ENCODE measurements at places on chromosomes 16 and 17.

GRCh38 chr17:13953841-13954240 is 115.5 kb upstream of the COX10 start:
- no peak for DNase-seq

- DNase-seq, result no peak
Measured at GRCh38 chr17:77177002-77177741, 36.4 kb downstream of the SEC14L1 start.

- no peak for DNase-seq
Measured at GRCh38 chr16:15494236-15494635, 59.8 kb downstream of the BMERB1 start.

DNA sequence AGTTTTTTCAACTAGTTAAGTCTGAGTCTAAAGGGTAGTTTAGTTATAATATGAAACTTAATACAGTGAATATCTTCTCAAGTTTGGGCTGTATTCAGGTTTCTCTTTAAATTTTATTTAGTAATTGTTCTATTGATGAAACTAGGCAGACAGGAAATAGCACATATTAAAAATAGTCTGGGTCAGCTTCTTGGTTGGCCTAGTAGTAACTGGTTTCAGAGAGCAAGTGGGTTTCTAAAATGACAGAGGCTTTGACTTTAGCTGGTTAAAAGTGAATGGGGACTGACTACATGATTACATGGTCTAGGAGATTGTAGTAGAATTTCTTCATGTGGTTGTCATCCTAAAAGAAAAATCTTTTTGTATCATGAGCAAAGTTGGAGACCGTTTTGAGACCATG is 46.8 kb downstream of the OMG start:
- no peak for DNase-seq

All from CD4-positive, alpha-beta T cell treated with Interleukin-4 for 4 hours (primary cell).